GM19239 (cell line): ENCODE measurements at places on chromosomes 3 and 15.

- no peak for DNase-seq
These were observed 453.1 kb downstream of the IL5RA start for GRCh38 chr3:2656806-2657777.

DNA sequence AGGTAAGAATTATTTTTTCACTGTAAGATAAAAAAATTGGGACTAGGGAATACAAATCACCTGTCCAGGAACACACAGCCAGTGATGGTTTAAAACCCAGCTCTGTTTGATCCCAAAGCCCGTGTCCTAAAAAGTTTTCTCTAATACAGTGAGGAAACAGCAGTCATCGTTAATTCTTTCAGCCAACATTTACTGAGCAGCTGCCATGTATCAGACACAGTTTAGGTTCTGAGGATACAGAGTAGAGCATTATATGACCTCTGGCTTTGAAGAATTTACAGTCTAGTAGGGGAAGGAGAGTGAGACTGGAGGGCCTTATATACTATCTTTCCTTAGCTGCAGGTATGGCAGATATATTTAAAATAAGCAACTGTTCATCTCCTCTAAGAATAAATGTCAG lies 82.7 kb downstream of the KCNMB2 start:
- no peak for DNase-seq

DNA sequence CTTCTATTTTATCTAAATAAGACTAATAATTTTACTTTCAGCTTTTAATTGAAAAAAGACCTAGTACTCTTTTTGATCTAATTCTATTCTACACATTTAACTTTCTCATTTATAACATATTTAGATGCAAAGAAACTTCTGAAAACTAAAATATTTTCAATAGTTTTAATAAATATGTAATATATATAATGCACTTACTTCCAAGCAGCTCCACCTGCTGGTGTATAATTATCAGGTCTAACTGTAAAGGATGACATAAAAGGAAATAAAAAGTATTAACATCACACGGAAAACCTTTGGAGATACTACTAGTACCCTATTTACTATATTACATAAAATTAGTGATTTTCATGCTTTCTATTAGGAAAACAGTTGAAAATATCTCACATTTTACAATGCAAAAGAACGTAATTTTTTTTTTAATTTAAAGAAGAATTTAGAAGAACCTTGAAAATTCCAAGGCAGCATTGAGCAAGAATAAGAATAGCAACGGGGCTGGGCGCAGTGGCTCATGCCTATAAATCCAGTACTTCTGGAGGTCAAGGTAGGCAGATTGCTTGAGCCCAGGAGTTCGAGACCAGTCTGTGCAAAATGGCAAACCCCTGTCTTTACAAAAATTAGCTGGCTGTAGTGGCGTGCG lies 10.2 kb downstream of the PLSCR5 start:
- DNase-seq, result no peak

GRCh38 chr3:179236669-179237301 lies 14.1 kb downstream of the KCNMB3 start:
- no peak for DNase-seq

GRCh38 chr15:96346409-96346970 lies 16.0 kb downstream of the NR2F2 start:
- DNase-seq, result no peak

GRCh38 chr3:46897829-46898320 lies 20.4 kb downstream of the PTH1R start:
- DNase-seq, result no peak

DNA sequence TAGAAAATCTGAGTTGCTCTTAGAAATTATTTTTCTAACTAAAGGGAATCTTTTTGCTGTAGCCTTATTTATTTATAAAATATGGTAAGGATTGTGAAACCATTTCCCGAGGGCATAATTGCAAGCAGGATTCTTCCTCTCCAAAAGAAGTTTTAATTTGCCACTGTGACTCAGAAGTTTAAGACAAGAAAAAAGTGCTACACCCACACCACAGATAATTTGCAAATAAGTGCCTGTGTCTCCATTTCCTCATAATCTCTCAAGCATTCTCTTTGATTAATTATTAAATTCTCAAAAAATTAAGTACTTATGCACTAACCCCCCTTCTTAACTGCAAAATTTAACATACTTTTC lies 43.6 kb downstream of the RASA2 start:
- no peak for DNase-seq

DNA sequence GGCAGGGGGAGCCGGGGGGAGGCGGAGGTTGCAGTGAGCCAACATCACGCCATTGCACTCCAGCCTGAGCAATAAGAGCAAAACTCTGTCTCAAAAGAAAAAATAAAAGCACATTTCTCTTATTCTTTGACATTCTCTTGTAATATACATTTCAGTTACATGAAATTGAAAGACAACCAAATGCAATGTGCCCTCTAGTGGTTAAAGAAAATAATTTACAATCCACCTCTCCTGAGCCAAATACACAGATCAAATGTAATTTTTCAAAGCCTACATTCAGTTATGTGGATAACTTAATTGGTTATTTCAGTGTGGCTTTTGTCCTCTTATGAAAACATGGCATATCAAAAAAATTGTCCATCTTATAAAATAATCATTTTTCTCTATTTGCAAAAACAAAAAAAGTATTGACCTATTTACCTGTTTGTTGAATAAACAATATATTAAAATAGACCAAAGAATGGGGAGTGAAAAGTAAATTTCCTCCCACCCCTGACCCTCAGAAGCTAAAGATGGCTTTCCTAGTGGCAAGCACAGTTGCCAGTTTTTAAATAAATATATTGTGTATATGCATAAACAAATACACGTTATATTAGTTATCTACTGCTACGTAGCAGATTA lies 14.2 kb upstream of the U2SURP start:
- DNase-seq, result no peak

DNA sequence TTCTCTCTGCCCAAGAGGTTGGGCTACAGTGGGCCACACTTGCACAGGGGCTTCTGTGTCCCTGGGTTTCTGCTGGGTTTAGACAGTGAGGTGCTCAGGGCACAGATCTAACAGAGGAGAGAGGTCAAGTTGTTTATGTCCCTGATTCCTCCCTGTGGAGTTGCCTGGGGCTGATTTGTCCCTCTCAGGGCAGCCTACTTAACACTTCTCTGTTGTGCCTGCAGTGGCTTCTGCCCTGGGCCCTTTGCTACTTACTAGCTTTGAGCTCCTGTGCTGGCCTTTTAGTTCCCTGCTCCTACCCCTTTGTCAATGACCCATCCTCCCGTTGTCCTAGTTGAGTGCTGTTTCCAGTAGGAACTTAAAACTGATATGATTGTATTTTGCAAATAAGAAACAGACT lies 114.0 kb upstream of the RGMA start:
- no peak for DNase-seq

- DNase-seq, result no peak
These were observed 942.1 kb downstream of the AGBL1 start for GRCh38 chr15:87021751-87022150.

GRCh38 chr15:85010386-85011159 lies 28.9 kb downstream of the PDE8A start:
- no peak for DNase-seq

DNA sequence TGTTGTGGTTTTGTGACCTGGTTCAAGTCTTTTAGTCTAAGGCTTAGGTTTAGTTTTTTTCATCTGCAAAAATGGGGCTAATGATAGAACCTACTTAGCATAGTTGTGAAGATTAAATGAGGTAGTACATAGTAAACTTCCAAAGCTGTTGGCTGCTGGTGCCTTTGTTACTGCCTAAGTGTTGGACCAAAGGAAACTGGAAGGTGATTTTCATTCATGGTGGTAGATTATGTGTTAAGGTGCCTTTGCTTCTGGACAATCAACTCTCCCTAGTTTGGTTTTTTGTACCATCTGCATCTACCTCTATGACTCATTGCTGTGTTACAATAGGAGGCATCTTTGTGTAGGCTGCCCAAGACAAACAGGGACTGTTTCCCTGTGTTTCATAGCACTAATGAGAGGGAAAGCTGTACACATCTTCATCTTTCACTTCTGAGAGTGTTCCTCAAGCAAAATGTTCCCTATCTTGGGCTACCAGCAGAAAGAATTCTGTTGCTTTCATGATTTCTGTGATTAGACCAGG lies 3.2 kb downstream of the MAP2K1 start:
- no peak for DNase-seq

GRCh38 chr3:108959017-108959416 lies 5.3 kb upstream of the GUCA1C start:
- no peak for DNase-seq

GRCh38 chr3:159187706-159188105 lies 385.9 kb downstream of the MFSD1 start:
- no peak for DNase-seq

DNA sequence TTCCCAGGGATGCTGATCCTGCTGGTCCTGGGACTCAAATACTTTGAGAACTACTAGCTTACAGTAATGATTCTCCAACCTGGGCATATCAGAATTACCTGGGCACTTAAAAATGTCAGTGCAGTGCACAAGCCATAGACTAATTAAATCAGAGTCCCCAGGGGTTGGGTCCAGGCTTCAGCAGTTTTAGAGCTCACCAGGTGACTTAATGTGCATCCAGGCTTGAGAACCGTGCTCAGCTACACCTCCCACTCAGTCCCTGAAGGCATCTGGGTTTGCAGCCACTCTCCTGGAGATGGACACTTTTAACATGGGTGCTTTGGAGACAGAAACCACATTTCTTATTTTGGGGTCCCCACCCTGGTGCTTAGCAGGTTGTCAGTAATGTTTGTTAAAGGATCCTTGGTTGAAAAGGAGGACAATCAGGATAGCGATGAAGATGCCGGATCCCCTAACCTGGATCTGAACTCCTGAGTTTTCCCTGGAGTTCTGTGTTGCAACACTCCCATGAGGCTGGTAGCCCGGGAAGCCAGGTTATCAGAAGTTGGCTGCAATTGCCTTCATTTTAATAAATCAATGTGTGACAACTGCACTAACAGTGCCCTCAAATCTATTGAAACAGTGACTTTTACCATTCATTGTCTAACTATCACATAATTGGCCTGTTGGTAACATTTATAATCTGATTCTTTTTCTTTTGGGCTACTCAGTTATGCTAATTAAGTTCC lies 48.1 kb downstream of the BFSP2 start:
- no peak for DNase-seq

DNA sequence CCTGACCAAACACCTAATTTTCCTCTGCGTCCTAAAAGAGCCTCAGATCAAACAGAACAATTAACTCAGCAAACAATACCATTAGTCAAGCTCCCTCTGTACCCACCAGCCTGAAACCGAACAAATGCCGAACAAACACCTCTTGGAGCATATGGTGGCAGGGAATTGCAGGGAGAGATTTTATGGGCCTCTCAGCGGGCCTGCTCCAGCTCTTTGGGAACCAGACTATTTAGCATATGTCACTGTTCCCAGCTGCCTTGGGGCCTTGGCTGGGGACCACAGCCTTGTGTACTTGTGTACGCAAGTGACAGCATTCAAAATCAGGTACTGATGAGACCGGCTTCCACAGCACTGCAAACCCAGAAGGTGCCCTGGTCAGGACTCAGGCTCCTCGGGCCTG lies 388.8 kb upstream of the PPP2R3A start:
- DNase-seq, result no peak

DNA sequence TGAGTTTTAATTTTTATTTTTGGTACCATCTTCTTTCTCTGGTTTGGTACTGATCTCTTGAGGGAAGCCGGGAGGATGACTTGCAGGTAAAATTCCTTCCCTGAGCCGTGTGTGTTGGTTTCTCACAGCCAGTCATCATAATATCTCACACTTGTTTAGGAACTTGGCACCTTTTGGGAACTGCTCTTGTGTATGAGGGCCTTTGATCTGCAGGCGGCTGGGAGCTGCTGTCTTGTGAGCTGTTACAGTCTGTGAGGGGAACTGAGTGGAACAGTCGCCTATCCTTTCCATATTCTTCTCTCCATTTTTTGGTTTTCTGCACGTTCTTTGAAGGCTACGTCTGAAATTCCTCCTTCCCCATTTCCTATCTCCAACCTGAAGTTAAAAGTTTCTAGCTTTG lies 75.2 kb downstream of the CACNA2D3 start:
- DNase-seq, result no peak

GRCh38 chr3:98986073-98986472 lies 84.6 kb upstream of the DCBLD2 start:
- DNase-seq, result no peak

- DNase-seq, result no peak
These were observed 17.6 kb upstream of the TM2D3 start for GRCh38 chr15:101669744-101670143.

DNA sequence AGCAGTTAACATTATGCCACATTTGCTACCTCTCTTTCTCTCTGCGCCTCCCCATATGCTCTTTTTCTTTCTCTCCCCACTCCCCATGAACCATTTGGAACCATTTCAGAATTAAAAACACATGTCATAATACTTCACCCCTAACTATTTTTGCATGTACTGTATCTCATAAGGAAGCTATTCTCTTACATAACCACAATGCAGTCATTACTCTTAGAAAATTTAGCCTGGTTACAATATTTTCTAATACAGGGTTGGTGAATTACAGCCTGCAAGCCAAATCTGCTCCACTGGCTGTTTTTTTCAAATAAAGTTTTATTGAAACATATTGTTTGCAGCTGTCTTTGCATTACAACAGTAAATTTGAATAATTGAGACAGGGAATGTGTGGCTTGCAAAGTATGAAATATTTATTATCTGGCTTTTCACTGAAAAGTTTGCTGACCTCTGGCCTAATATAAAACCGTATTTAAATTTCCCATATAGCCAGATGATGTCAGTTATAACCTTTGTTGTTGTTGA lies 62.8 kb downstream of the SGO1 start:
- DNase-seq, result no peak

DNA sequence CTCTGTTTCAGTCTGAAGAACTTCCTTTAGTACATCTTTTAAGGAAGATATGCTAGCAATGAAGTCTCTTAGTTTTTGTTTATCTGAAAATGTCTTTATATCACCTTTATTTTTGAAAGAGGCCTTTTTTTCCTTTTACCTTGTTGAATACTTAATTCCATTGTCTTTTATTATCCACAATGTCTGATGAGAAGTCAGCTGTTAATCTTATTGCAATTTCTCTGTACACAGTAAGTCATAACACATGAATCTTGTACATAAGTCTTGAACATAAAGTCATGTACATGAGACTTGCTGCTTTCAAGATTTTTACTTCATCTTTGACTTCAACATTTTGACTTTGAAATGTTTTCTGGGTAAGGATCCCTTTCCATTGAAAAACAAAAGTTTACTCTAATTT lies 424.3 kb upstream of the ATP10A start:
- no peak for DNase-seq

- DNase-seq, result no peak
These were observed 444 bp upstream of the ABHD14A start for GRCh38 chr3:51974277-51974962.
